Activated CD4-positive, alpha-beta T cell treated with anti-CD3 and anti-CD28 coated beads, Interleukin-2, Interleukin-4, amounts not matched to agents 100 ng/mL and 50 ng/mL, durations not matched to agents 16 hours and 8 hours (primary cell): ENCODE measurements at places on chromosomes 16 and 17.

- peak; percentile 74 for DNase-seq
Observed at GRCh38 chr16:89921702-89922476, 1.3 kb upstream of the TUBB3 start.

GRCh38 chr17:43667947-43668348 is 6.2 kb upstream of the MEOX1 start:
- DNase-seq, result peak; percentile 70

GRCh38 chr17:29524692-29525091 is 42.1 kb downstream of the ABHD15 start:
- no peak for DNase-seq

- no peak for DNase-seq
Observed at GRCh38 chr17:40348136-40348504, 16.4 kb downstream of the GJD3 start.

GRCh38 chr17:76992891-76993290 is 124.7 kb downstream of the MGAT5B start:
- no peak for DNase-seq

- no peak for DNase-seq
Observed at GRCh38 chr17:74052993-74053711, 150.3 kb upstream of the RPL38 start.

DNA sequence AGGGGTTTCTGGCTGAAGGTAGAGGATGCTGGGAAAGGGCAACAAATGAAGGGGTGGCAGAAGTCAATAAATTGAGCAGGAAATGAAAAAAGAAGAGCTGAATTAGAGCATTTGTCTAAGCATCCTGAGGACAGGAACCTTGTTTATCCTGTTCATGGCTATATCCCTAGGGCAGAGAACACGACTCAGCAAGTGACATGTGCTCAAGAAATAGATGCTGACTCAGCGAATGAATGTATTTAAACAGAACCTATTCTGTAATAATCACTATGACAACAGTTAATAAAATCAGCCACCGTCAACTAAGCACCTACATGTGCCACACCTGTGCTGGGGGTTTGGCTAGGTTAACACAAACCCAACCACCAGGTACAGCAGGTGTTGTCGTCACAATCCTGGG is 80.3 kb downstream of the CDK5R1 start:
- DNase-seq, result no peak

DNA sequence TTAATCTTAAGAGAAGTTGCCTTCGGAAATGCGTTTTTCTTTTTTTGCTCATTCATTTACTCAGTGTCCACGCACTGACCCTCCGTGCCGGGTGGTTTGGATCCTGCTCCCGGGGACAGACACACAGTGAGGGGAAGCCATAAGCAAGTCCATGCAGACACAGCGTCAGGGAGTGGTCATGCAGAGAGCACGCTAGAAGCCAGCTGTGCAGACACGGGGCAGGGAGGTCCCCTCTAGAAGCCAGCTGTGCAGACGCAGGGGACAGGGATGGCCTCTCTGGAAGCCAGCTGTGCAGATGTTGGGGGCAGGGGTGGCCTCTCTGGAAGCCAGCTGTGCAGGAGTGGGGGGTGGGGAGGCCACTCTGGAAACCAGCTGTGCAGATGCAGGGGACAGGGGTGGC is 4.8 kb downstream of the GAA start:
- DNase-seq, result no peak

DNA sequence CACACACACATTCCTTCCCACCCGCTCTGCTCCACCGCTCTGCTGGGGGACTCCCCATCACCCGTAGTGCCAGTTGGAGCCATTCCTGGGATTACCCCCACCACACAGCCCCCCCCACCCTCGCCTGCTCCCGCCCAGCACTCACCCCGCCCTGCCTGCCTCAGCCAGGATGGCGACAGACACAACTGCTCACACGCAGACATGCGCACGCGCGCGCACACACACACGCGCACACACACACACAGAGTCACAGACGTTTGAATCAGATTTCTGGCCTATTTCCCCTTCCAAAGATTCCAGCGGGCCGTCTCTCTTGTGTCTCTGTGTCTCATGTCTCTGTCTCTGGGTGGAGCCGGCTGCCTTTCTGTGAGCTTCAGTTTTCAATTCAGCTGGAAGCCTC is 4.4 kb downstream of the CACNA1G start:
- DNase-seq, result no peak

DNA sequence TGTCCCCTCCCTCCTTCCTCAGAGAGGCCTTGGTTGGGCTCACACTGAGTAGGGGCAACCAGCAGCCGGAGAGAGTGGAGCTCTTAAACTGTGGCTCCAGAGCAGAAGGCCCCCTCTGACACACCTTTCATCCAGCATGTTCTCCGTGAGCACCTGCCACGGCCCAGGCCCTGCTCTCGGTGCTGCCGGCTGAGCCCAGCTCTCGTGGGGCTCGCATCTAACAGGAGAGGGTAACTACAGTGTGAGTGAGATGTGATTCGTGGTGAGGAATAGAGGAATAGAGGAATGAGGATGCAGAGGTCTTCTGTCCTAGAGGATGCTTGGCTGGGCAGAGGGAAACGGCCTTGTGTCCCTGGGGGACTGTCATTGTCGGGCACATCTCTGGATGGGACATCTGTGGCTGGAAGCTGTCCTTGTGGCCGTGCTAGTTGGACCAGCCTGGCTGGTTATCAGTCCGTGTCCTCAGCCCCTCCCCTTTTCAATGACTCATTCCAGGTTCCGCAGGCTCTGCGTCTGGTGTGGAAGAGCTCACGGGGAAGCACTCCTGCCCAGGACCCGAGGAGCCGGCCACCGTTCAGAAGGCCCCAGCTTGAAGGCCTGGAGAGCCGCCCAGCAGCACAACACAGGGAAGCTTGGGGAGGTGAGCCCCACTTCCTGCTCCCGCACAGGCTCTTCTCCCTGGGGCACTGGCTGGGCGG is 11.9 kb upstream of the DNASE1 start:
- DNase-seq, result no peak

GRCh38 chr17:44191369-44191768 is 4.6 kb downstream of the TMUB2 start:
- no peak for DNase-seq

- no peak for DNase-seq
Observed at GRCh38 chr17:45170280-45170930, 8.7 kb downstream of the HEXIM2 start.

DNA sequence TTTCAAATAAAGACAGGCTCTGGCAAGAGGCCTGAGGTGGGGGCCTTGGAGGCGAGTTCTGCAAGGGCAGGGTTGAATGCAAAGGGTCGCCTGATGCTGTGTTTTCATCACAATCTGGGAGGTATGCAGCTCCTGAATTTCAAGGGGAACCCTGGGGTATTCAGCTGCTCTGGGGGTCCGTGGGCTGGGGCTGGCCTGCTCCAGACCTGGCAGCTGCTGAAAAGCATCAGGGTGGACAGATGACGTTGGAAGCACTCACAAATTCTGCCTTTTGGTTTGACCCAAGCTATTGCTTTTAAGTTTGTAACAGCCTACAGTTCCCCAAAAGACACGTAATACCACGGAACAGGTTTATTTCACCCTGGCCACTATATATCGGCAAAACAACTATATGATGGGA is 1.3 kb downstream of the DNAH17 start:
- no peak for DNase-seq

- no peak for DNase-seq
Observed at GRCh38 chr17:48630925-48631692, 5.0 kb upstream of the HOXB9 start.

DNA sequence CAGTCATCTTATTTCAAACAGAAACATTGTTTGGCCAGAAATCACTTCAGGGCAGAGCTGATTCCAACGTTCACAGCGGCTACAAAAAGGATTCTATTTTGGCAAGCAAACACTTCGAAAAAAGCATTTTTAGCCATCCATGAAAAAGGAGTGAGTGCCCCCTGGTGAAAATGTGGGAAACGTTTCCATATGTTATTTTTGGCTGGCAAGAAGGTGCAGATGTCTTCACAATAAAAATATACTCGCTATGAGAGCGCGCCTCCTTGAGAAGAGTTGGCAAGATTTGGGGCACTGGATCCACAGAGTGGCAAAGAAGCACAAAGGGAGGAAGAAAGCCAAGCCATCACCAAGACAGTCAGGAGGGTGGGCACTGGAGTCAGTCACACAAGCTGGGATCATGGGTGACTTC is 191.1 kb downstream of the CHD9NB start:
- DNase-seq, result no peak

DNA sequence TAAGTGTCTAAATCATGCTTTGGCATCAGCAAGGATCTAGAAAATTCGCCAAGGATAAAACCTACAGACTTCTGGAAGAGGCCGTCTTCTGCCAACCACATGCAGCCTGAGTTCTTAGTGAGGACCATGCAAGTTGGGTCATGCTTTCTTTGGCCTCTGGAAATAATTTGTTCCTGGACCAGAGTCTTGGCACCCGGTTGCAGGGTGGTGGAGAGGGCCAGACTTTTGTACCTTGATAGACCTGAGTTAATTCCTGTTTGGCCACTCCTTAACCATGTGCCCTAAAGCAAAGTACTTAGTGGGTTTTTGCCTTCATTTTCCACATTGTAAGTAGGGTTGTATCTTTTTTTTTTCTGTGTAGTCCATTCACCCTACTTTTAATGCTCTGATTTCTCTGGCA is 283.4 kb upstream of the IRX5 start:
- DNase-seq, result no peak

- DNase-seq, result no peak
Observed at GRCh38 chr17:49015179-49015923, 18.2 kb downstream of the IGF2BP1 start.

DNA sequence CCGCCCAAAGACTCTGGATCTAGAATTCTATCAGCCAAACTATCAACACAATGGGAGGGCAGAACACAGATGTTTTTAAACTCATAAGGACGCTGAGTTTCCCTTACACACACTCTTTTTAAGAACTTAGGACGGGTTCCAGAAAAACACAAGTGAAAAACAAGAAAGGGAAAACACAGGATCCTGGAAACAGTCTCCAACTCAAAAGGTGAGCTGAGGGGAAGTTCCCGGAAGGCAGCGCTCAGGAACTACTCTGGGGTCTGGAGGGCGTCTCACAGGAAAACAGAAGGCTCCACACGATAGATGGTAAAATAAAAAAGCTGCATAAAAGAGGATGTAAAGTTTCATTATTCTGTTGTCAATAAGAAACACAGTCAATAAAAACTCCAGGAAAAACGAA is 80.2 kb upstream of the DOC2B start:
- no peak for DNase-seq

GRCh38 chr17:50805486-50805885 is 29.9 kb upstream of the WFIKKN2 start:
- DNase-seq, result no peak

DNA sequence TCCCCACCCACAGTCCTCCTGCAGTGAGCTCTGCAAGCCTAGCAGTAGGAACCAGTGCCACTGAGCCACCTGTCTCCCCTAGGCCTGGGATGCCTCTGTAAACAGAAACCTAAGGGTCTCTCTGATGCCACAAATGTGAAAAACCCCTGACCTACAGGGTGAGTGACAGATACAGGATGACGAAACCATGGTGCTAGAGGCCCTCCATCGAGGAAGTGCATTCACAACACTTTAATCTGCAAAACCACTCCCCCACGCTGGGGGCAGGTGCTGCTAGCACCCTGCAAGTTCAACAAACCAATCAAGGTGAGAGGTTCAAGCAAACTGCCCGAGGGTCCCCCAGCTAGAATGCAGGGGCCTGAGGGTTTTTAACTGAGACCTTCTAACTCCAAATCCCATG is 59.5 kb downstream of the CDYL2 start:
- DNase-seq, result no peak

DNA sequence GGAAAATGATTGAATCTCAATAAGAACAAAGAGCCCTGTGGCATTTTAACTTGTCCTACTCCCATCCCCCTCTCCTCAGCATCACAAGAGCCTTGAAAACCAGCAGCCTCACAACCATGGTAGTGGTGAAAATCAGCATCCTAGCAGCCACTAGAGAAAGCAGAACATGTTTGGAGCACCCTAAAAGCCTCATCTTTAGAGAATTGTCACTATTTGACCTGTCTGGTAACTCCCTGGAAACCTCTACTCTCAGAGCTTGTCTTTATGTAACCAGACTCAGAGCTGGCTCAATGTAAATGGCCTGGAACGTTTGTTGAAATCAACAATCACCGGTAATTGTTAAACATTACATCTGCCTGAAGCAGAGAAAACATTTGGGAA is 70.8 kb downstream of the MMD start:
- no peak for DNase-seq

DNA sequence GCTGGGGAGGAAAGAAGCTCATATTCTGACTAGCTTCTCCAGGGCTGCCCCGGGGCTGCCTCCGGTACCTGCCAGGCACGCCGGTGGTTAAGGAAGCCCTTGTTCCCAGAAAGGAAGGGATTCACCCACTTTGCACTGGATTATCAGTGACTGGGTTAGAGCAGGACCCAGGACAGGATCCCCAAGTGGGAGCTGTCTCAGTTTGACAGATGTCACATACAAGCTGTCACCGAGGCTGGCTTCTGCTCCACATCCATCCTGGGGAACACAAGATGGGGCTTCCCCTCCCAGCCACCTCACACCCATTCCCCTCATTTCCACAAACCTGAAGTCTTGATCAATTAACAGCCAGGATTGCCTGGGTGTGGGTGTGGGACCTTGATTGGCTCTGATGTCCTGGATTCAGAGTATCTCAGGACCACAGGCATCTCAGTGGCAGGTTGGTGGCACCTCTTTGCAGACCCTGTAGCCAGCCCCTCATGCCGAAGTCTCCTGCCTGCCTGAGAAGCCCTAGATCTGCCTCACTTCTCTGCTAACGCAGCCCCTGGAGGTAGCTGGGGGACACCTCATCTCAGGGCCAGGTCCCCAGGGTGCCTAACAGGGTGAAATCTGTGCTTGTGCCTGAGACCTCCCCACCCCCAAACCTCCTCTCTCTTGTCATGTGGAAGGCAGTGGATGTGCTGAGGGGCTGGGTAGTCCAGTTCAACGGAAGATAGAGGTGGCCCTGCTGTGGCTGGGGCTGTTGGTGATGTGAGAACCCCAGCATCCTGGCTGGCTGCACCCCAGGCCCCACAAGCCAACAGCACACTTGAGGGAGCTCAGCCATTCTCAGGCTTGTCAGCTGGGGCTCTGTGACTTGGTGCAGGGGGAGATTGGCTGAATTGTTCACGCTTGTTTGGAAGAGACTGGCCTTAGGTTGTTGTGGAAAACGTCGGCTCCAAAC is 1.4 kb downstream of the CACNG5 start:
- DNase-seq, result no peak
